ENCODE measurements at places on chromosomes 1 and 21.
A peak's percentile ranks its signal among the peaks of the same experiment; 100 is the strongest.

DNA sequence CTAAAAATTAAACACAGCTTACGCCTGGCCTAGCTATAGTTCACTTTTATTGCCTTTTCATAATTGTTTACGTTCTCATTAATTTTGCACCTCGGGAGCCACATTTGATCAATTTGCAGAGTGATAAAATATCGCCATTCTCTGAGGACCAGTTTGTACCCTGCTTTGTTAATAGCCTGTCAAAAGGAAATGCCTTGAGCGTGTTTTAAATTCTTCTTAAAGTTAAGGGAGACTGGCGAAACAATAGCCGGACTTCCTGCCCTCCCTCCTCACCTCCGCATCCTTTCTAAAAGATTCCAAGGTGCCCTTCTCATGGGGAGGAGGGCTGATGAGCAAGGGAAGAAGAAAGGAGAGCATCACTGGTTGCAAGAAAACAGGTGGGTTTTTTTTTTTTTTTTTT, 271.6 kb downstream of the KCNJ6 start:
- no peak for DNase-seq

GRCh38 chr1:54413295-54413694, 7.1 kb upstream of the SSBP3 start:
- DNase-seq: no peak

- DNase-seq: no peak
Observed at GRCh38 chr1:8816264-8816663, 1.2 kb downstream of the RERE start.

DNA sequence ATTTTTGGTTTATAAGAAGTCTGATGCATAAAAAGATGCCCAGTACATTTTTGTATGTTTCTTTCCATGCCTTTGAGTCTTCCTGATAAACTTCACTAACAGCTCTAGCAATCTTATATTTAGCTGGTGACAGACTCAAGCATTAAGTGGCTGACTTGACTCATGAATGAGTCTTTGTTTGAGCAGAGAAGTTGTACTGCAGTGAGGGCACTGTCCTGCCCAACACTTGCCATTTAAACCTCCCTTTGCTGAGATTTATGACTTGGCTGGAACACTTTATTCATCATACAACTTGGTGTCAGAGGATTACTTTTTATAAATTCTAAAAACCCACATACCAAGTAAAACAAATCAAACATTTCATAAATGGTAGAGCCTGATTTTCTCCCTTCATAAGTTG, 14.6 kb upstream of the CAMSAP2 start:
- no peak for DNase-seq

GRCh38 chr1:46532498-46533178, 18.8 kb downstream of the KNCN start:
- peak; percentile 92 for DNase-seq

DNA sequence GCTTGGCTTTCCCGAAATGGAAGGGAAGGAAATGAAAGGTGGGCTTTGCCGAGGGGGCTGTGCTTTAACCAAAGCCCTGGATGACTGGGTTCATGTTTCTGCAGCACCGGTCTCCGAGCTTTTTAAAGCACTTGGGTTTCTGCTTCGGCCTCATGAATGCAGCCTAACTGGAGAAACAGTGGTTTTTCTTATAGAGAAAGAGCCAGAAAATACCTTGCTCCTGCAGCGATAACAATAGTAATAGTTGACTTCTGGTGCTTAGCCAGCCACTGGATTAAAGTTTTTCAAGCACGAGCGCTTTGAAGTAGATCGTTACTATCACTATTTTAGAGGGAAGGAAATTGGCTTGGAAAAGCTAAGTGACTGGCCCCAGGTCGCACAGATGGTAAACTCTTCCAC, 500 bp upstream of the DOCK7 start:
- DNase-seq: no peak

DNA sequence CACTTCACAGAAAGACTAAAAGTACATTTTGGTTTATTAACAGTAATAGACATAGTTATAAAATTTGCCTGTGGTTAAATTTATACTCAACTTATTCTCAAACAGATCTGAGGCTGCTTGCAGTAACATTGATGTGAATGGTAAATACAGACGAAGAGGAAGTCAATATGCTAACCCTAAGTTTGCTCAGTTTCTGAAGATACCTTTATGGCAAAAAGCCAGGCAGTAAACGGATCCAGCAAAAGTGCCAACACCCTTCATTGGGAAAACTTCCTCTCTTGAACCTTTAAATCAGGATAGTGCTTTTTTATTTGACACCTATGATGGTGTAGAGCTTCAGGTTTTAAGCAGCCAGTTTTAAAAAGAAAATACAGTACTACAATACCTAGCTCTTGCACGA, 16.6 kb upstream of the CCDC181 start:
- no peak for DNase-seq

DNA sequence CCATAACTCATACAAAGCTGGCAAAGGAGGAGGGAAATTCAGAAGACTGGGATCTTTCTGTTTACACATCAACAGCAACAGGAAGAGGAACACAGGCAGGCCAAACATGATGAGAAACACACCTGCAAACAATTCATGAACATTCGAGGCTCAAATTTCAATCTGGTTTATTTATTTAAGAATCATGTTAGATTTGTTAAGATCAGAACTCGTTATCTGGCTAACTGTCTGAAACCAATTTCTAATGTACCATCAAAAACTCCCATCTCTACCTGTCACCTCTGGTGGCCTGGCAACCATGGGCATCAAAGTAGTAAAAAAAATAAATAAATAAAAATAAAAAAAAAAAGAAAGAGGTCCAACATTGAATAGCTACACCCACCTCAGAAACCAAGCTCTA, 9.8 kb downstream of the LBR start:
- no peak for DNase-seq

DNA sequence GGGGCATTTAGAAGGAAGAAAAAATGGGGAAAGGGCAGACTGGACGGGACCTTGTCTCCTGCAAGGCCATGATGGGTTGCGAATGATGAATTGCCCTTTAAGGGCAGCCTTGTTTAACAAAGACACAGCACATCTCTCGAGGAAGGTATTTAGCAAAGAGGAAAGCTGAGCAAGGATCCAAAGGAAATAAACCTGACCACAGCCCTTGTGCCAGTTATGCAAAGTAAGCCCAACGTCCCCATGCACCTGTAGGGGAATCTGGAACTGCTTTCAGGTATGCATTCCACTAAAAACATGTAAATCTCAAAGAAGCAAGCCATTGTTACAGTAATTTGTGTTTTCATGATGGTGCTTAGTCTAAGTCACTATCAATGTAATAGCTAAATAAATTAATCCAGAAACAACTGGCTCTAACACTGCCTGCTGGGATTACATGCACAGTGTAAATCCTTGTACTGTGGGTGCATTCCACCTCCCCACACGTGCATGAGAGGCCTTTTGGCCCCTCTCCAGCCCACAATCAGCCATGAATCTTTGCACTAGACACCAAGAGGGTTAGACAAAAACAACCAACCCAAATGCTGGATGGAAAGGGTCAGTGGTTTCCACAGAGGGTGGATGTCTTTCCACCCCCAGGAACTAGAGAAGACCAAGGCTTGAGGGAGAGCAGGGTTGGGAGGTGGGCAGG, 228.8 kb upstream of the KAZN start:
- no peak for DNase-seq

DNA sequence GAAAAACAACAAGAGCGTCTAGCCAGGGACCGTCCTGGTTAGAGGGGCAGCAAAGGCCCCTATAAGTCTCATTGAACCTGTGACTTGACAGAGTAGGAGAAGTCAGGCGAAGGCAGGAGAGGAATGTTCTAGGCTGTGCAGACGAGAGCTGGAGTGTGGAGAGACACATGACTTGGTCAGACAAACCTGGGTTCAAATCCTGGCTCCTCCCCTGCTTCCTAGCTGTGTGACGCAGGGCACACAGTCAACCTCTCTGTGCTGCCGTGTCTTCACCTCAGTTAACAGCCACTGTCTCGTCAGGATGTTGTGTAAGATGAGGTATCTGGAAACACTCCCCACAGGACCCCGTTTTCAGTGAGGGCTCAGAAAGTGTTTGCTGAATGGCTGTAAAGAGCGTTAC, 15.6 kb downstream of the SLC66A1 start:
- DNase-seq: no peak

DNA sequence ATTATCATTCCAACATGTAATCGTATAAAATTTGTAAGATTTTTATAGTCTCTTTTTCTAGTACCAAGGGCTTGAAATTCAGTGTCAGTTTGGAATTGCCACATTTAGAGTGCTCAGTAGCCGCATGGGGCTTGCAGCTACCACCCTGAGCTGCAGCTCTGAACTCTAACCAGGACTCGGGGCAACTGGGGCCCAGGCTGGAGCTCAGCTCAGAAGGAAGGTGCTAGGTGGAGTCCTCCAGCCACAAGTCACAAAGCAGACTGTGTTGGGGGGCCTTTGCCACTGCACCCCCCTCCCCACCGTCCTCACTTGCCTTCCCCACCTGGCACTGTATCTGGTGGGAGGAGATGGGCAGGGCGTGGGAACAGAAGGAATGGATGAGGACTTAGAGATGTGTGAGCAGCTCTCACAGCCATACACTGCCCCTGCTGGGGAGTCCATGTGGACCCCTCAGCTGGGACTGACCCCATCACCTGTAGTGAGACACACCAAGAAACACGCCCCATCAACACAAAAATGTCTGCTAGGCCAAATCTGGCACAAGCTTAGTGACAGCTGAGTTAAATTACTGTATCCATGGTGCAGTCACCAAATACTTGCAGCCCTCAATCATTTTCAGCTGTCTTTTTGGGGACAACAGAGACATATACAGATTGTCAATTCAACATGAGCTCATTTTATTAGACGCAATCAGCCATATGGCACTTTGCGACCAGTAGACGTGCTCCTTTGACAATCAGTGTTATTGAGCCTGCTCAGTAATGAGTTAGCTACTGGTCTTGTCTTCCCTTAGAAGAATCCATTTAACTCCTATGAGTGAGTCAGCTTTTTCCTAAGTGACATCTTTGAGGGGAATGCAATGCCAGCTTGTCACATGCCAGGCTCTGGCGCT, 241.7 kb upstream of the RAB4A start:
- no peak for DNase-seq

DNA sequence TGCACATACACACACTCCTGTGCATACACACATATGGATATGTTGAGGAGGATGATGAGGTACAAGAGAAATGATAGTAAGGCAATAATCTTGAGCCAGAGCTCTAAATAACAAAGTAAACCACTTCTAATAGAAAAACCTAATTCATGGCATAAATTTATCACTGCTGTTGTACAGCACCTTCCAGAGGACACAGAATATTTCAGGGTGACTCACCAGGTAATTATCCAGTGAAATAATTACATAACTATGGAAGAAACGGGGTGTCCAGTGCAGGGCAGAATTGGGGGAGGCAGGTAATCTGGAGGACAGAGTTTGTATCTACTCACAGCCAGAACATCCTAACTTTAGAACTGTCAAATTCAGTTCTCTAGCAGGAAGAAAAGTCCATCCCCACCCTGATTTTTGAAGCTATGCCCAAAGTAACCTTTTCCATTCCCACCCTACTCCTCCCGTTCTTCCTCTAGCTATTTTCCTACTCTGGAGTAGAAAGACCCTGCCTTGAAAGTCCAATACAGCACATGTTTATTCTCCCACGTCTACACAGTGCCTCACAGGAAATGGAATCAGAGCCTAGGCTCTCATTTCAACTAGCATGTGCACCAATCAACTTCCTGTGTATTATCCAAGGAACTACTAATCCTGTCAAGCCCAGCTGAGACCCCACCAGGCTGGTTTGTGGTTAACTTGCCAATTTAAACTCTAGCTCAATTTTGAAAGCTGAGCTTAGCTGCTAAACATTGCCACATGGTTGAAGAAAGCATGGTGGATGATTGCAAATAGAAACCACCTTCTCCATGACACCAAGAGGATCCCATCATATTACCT, 96.6 kb downstream of the PTPN14 start:
- no peak for DNase-seq

DNA sequence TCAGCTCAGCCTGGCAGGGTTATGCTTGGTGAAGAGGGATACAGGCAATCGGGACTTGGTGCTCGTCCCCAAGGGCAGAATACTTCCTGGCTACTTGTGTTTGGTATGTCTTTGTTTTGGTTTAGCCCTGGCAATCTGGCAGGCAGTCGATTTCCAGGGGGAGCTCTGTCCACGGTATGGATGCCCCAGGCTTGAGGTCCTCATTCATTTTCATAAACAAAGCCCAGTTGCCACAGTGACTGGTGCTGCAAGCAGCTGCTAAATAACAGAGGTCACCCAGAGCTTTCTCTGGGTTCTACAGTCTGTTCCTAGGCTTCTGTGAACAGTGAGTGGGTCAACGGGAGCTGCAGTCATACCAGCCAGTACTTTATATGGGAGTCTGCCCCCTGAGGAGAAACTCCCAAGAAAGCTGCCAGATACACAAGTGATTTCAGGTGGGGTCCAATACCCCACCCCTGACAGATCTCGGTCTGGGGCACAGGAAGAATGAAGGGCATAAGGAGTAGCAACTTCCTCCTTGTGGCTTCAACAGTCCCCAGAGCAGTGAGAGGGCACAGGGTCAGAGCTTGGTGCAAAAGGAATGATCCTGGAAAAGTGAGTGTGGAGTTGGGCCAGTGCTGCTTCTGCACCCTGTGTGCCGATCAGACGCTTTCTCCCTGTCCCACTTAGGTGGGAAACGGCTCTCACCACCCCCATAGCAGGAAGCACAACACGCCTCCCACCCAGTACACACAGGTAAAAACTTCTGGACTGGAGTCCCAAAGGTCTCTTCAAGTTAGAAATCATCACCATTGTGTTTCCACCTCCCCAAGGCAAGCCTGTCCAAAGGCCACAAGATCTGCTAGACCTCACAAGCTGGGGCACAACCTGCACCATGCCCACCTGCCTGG, 55.5 kb downstream of the TGFBR3 start:
- no peak for DNase-seq

DNA sequence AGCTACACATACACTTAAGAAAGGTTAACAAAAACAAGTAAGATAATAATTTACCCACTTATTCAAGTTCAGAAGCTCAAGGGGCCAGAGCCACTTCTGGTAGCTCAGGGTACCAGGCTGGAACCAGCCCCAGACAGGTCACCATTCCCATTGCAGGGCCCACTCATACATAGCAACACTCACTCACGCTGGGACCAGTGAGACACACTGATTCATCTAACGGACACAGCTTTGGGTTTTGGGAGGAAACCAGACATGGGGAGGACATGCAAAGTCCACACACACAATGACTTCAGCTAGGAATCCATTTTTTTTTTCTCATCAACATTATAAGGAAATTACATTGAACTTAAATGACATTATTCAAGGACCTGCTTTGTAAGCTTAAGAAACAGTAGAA, 169.1 kb downstream of the ZC3H11B start:
- no peak for DNase-seq

DNA sequence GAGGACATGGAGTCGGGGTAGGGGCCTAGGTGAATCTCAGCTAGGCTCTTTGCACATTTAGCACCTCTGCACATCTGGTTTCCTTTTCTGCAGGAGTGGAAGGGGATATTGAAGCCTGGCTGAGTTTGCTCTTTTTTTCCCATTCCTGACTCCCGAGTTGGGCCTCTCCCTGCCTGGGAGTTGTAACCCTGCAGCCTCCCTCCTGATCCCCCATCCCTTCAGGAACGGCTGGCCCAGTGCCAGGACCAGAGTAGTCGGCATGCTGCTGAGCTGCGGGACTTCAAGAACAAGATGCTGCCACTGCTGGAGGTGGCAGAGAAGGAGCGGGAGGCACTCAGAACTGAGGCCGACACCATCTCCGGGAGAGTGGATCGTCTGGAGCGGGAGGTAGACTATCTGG, 836 bp downstream of the OLFML3 start:
- DNase-seq: no peak

All from K562 (cell line).